ENCODE measurements at places on chromosomes 1 and 21.

DNA sequence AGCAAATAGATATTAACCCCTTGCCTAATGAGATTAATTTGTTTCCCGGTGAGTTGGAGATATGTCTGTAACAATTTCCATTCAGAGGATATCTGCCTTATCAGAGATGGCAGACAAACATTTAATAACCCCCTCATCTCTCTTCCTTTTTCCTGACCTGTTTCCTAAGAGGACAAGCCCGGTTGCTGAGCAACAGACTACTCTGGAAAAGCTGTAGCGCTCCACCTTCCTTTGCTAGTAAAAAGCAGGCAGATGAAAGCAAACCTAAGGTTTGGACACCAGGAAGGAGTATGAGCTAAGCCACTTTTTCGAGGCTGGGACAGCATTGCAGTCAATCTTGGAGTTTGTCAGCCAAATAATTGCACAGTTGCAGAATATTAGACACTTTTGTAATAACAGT, 82.4 kb downstream of the RGS21 start:
- DNase-seq: no peak

- DNase-seq: no peak
Measured at GRCh38 chr1:65459397-65459768, 38.9 kb downstream of the LEPR start.

DNA sequence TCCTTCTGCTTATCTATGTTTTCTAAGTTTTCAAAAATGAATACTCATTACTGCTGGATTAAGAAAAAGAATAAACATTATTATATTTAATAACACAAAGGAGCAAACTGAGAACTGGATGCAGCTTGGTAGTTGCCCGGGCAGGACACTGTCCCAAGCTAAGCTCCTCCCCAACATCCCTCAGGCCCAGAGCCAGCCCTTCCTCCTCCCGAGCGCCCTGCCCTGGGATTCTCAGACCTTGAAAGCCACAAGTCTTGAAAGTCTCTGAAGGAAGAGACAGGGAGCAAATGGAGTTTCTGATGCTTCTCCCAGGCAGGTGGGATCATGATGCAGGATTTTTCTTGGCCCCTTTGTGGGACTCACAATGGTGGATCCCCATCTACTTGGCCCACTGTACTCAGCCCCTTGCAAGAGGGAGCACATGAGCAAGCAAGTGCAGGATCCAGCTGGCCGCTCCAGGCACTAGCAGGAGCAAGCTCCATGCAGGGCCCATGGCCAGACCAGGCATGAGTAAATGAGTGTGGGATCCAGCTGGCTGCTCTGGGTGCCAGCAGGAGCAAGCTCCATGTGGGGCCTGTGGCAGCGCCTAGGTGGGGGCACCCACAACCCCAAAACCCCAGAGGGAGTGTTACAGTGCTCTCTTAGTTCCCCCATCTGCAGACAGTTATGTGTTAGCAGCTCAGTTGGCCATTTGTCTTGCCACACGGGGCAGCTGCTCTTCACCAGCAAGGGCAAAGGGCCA, 32.1 kb upstream of the RAB4A start:
- no peak for DNase-seq

DNA sequence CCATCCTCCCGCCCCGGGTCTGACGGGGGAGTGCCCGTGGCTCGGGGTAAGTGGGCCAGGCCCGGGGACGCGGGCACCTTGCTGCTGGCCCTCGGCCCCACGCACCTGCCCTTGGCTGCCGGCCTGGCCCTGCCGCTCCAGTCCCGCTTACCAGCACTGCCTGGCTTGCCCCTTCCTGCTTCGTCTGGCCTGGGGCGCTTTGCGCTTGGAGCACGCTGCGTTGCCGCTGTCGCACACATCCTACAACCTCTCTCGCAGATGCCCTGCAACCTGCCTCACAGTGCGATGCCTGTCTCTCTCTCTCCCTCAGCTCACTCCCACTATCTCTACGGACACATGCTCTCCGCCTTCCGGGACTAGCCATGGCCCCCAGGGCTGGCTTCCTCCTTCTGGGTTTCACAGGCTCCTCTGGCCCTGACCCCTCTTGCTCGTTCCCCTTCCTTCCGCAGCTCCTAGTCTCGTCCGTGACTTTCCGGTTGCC, 9.7 kb downstream of the MYOG start:
- DNase-seq: no peak

GRCh38 chr21:43189936-43190335, 21.1 kb downstream of the CRYAA start:
- DNase-seq: no peak

- no peak for DNase-seq
Measured at GRCh38 chr1:203526130-203526529, 32.2 kb downstream of the OPTC start.

DNA sequence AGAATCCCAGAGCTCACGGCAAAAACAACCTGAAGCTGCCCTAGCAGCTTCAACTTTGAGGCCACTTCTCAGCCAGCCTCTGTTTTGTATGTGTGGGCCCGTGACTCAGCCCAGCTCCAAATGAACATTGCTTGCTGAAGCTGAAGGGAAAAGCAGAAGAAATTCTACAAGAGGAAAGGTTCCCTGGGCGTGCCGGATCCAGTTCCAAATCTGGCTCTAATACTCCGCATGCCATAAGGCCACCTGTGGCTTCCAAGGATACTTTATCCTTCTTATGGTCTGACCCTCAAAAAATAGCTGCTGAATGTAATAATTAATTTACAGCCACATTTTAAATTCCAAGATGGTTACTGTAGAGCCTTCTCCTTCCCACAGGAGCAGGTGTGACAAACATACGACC, 24.3 kb downstream of the TSPAN2 start:
- no peak for DNase-seq

DNA sequence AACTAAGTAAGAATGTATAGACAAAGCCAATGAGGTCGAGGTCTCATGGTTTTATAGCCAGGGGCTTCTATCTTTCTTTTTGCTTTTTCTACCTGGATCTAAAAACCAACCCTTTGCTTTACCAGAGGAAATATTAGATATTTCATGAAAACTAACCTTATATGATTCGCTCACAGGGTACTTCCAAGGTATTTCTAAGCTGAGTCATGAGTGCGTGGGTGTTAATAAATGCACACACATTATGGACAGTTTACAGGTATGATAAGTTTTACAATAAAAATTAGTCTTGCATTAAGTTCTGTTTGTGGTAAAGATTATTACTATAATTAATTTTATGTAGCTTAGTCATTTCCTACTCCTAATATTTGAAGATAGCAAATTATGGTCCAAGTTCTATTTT, 217.2 kb downstream of the CHRM3 start:
- DNase-seq: no peak

DNA sequence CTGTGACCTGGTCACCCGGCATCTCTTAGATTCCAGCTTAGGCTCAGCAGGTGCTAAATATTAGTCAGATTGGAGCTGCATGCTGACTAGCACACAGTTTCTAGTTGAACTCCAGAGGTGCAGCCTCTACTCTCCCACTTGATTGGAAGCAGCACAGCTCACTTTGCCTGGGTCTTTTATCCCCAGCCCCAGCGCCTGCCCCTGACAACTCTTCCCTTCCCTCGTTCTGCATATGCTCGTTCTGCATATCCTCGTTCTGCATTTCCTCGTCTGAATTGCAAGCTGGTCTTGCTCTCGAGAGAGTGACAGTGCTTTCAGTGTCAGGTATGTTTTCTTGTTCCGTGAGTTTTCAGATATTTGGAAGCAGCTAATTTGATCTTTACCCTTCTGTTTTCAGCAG, 11.7 kb downstream of the COL18A1 start:
- no peak for DNase-seq

GRCh38 chr1:180092931-180093650, 61.6 kb upstream of the QSOX1 start:
- no peak for DNase-seq

DNA sequence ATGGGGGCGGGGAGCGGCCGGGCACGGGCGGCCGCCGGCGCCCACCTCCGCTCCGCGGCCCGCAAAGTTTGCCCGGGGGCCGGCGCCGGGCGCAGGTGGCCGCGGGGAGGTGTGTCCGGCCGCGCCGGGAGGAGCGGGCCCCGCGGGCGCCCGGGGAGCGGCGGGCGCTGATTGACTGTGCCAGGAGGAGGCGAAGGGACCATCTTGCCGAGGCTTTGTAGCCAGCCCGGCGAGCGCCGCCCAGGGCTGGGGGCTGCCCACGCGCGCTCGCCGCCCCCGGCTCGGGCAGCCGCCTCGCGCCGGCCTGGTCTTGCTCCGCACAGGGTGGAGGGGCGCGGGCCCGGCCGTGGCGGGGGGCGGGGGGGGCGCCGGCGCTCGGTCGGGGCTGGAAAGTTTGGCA, 432 bp downstream of the EPHB2 start:
- no peak for DNase-seq

DNA sequence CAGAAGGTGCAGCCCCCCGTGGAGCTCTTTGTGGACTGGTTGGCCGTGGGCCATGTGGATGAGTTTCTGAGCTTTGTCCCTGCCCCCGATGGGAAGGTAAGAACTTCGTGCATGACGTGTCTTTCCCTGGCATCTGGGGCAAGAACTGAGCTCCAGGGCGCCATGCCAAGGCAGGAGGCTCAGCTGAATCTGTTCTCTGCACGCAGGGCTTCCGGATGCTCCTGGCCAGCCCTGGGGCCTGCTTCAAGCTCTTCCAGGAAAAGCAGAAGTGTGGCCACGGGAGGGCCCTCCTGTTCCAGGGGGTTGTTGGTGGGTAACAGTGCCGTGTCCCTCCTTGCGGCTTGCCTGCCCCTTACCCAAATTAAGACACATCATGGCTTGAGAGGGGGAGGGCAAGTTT, 27.7 kb downstream of the PADI3 start:
- no peak for DNase-seq

DNA sequence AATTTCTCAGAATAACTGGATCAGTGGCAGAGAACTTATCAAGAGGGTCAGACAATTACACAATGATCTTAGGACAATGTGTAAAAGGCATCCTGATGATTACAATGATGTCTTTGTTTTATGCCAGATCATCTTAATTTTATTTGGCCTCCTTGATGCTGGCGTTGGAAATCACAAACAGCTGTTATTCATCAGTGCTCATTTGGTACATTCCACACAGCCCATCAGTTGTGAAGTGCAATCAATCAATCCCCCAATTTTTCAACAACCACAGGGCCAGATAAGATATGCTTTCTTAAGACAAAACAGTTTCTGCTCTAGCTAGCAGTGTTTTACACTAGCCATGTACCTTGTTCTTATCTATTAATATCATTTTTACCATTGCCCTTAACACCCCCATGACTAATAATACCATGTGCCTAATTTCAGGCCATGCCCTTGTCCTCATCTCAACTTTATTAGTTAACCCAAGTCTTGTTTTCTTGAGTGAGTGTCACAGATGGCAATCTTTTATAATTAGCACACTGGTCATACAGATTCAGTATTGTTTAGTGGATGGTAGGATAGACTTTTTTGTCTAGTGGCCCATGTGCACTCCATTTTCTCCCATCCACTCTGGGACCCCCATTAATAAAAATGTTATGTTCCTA, 40.8 kb upstream of the COL24A1 start:
- DNase-seq: no peak

DNA sequence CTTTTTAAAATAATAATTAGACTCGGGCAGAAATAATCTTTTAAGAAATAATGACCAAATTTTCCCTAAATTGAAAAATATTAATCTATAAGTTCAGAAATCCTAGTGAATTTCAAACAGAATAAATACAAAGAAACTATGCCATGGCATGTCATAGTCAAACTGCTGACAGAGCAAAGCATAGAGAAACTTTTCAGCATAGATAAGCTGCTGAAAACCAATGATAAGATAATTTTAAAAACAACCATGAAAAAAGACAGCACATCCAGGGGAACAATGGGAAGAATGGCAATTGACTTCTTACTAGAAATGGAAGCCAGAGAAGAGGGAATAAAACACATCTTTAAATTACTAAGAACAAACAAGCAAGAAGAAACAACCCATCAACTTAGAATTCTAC, 19.8 kb downstream of the CD1D start:
- no peak for DNase-seq

DNA sequence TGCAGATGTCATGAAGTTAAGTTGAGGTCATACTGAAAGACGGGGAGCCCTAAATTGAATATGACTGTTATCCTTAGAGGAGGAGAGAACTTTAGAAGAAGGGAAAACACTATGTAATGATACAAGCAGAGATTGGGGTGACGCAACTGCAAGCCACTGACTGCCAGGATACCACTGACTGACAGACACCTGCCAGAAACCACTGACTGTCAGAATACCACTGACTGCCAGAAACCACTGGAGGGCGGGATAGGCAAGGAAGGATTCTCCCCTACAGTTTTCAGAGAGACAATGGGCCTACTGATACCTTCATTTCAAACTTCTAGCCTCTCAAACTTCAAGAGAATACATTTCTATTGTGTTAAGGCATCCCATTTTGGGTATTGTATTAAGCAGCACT, 388.7 kb downstream of the USH2A start:
- no peak for DNase-seq

DNA sequence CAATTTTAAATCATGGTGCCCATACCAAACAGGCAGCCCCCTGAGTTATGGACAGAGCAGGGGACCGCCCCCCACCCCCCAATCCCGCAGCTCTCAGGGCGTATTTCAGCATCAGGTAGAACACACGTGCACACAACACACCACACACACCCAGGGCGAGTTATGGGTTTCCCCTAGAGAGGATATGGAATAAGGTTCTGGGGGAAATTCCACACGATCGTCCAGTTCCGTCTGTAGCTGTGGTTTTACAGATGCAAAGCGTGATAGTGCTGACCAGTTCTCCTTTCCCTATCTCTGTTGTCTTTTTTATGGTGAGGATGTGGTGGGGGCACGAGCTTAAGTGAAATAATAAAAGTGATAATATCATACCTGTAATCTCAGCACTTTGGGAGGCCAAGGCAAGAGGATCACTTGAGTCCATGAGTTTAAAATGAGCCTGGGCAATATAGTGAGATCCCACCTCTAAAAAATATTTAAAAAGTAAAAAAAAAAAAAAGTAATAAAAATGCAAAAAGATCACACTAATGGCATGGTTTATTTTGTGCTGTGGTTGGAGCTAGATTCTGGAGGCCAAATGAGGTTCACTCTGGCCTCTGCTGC, 25.1 kb downstream of the C2CD2 start:
- DNase-seq: no peak

GRCh38 chr1:191134796-191135195, 657.1 kb upstream of the BRINP3 start:
- no peak for DNase-seq

DNA sequence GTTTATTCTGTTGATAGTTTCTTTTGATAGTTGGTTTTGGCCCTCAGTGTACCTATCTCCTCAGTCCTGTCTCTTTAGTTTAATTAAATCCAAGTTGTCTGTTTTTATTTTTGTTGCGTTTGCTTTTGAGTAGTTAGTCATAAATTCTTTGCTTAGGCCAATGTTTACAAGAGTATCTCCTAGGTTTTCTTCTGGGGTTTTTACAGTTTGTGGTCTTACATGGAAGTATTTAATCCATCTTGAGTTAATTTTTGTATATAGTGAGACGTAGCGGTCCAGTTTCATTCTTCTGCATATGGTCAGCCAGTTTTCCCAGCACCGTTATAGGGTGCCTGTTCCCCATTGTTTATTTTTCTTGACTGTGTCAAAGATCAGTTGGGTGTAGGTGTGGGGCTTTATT, 139.4 kb downstream of the POU2F1 start:
- DNase-seq: no peak

- DNase-seq: no peak
Measured at GRCh38 chr1:47679826-47680225, 242.0 kb downstream of the FOXD2 start.
